Hematopoietic multipotent progenitor cell treated with erythropoietin and hydrocortisone succinate and interleukin-3 and kit ligand, for 17 days (in vitro differentiated cells): ENCODE measurements at places on chromosomes 3 and 15.
A peak's percentile ranks its signal among the peaks of the same experiment; 100 is the strongest.

GRCh38 chr3:105527949-105528348, 161.2 kb downstream of the ALCAM start:
- DNase-seq, result no peak

GRCh38 chr3:156614642-156615511, 59.5 kb upstream of the TIPARP start:
- DNase-seq, result no peak

GRCh38 chr3:138608322-138609135, at the start of gene FAIM:
Gene FAIM (plus strand): TSS chr3:138608771. CDS start chr3:138619727, 10,956 bp downstream.
- no peak for DNase-seq

DNA sequence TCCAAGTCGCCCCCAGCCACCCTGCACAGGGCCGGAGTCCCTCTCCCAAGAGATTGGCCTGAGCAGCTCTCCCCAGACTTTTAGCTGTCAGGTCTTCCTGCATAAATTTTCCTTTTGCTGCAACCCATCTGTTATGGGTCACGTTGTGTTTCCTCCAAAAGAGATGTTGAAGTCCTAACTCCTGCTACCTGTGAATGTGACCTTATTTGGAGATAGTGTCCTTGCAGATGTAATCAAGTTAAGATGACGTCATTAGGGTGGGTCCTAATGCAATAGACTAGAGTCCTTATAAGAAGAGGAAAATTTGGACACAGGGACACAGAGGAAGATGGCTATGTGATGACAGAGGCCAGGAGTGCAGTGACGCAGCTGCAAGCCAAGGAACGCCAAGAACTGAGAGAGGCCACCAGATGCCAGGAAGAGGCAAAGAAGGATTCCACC, 13.2 kb upstream of the SLC6A6 start:
- no peak for DNase-seq

GRCh38 chr15:88450125-88450798, 16.9 kb downstream of the MRPL46 start:
- peak; percentile 51 for DNase-seq
